ENCODE measurements at places on chromosomes 7 and 10. TPM values are rescaled to one million over a fixed set of nuclear protein-coding genes. Genes with fewer than 3 reads are reported as not detected.

Gene COL26A1
- total RNA-seq = 0.58 TPM

Gene CDHR3
- total RNA-seq = 5.2 TPM

Gene CLRN3
- total RNA-seq = not detected

Gene LIPM
- total RNA-seq = not detected

Gene NXPH1
- total RNA-seq = not detected

Gene EFCAB10
- 3.2 TPM for total RNA-seq

Gene MAPK8
- 49.4 TPM for total RNA-seq

Gene COL17A1
- 1.8 TPM for total RNA-seq

Gene SPDYE6
- total RNA-seq = not detected

Gene STEAP2
- total RNA-seq = 5.4 TPM

Gene NUDT13
- total RNA-seq = 3.0 TPM

Gene MYL7
- not detected for total RNA-seq

Gene MMRN2
- total RNA-seq = 0.91 TPM

Gene NRAP
- total RNA-seq = not detected

Gene CD36
- 0.21 TPM for total RNA-seq

All from A549 treated with DMSO at 1 μM for 4 hours (cell line).